ENCODE measurements at places on chromosomes 5 and 9.

GRCh38 chr5:41157272-41157894 lies 55.9 kb downstream of the C6 start:
- no peak for DNase-seq

- no peak for DNase-seq
Observed at GRCh38 chr5:88813244-88813643, 69.7 kb downstream of the MEF2C start.

- DNase-seq, result no peak
Observed at GRCh38 chr9:5614192-5614591, 14.7 kb upstream of the RIC1 start.

DNA sequence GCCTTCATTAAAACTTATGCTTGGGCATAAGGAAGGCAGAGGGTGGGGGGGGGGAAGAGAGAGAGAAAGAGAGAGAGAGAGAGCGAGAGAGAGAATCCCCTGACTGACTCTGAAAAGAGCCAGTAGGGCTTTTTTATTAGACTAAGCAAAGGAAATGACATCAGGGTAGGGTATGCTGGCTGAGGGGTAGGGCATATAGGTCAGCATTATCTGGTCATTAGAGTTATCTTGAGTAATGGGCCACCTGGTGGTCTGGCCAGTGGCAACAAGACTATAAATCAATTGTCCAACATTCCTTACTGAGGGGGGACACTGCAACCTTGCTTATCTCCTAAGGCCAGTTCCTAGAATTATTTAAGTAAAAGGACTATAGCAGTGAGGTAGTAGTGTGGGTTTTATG lies 67.2 kb downstream of the TSSK1B start:
- no peak for DNase-seq

GRCh38 chr5:44885903-44886302 lies 77.2 kb downstream of the MRPS30 start:
- no peak for DNase-seq

DNA sequence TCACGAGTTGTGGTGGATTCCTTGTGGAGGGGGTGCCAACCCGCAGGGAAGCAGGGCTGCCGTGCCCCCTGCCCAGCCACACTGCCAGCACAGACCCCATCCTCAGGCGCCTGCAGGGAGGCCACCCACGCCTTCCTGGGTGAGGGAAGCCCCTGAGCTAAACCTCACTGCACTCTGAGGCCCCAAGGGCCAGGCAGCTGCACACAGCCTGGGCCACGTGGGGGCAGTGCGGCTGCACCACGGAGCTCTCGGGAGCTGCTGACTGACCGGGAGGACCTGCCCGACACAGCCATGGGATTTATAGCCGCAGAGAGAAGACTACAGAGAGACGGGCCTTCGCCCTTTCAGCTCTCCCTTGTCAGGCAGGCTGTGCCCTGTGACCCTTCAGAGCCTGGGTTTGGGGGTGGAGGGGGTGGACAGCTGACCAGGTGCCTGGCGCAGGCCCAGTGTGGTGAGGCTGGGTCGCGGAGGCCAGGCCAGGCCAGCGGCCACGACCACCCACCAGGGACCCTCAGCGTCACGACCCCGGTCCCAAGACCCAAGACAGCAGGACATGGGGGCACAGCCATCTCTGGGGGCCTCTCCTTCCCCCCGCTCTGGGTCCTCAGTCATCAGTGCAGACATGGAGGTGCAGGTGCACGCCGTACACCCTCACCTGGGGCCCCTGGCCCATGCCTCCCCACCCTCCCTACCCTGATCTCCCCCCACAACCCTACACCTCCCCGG lies 4.3 kb upstream of the AHRR start:
- no peak for DNase-seq

DNA sequence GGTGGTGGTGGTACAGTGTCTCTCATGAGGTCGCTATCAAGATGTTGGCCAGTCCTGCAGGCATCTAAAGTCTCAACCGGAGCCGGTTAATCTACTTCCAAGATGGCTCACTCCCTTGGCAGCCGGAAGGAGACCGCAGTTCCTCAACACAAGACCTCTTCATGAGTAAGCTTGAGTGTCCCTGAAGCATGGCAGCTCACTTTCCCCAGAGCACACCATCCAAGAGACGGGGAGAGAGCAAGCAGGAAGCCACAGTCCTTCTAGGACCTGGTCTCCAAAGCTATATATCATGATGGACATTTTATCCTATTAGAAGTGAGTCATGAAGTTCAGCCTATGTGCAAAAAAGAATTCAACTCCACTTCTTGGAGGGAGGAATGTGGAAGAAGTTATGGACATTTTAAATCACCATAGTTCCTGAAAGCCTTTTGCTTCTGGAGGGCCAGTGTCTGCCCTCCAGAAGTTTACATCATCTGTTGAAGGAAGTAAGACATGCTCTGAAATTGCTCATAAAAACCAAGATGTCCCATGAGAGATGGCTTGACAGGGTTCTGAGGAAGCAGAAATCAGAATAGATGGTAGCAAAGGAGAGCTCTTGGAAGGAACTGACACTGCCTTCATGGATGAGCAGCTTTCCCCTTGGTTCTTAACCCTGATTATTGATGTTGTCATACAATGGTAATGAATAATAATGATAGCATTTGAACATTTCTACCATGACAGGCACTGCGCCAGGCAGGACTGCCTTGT lies 21.3 kb downstream of the GALNT10 start:
- DNase-seq, result no peak

GRCh38 chr5:179113945-179114641 lies 53.9 kb downstream of the ZNF354C start:
- no peak for DNase-seq

DNA sequence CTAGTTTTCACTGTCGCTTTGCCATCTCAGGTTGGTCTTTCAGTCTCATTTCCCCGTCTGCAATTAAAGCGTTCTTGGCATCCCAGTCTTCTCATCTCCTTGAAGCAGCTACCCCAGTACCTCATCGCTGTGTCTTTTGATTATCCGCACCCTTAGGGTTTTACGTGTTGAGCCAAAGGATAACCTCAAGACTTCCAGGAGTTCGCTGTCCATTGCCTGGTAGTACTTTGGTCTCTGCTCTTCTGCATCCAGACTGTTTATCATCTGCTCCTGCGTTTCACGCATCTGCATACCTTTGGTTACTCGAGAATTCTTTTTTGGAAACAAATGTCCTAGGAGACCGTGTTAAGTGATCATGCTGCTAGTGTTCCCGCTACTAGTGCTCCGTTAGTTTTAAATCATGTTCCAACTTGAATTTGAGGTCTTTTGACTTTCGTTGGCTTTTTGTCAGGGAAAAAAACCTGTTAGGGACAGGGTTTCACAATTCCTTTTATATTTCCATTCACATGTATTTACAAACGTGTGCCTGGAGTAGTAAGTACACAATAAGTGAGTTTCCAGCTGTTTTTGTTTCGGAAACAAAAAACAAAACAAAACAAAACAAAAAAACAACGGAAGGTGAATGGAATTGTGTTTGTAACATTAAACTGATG lies 888 bp downstream of the RABGAP1 start:
- DNase-seq, result no peak

GRCh38 chr5:82673057-82673809 lies 395.1 kb upstream of the RPS23 start:
- no peak for DNase-seq

DNA sequence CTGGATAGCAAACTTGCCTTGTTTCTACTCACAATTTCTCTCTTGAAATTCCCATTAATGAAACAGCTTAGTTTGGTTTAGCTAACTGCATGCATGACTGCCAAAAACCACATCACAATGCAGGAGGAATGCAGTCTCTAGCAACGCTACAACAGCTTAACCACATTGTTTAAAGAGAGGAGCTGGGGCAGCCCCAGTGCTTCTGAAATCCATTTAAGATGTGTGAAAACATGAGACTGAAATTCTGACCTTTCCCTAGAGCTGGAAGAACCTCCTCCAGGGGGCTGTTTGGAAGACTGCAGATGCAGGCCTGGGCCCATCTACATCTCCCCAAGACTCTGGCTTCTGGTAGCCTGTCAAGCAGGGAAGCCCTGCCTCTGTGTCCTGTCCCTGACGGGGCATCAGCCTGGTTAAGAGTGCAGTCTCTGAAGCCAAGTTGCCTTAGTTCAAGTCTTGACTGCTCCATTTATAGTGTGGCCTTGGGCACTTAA lies 157.1 kb downstream of the ZNF462 start:
- no peak for DNase-seq

DNA sequence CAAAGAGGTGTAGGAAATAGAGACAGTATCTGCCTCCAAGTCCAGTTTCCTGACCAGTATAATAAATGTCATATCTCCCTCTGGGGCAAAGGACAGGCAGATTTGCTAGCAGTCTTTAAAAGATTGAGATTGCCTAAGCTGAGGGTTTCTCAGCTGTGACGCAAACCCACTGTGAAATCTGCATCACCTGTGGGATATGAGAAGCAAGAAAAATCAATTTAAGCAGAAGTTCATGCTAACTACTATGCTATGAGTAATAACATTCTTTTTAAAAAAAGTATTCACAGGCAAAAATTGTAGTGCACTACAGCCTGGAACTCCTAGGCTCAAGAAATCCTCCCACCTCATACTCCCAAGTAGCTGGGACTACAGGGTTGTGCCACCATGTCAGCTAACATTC lies 168.1 kb upstream of the POC5 start:
- no peak for DNase-seq

DNA sequence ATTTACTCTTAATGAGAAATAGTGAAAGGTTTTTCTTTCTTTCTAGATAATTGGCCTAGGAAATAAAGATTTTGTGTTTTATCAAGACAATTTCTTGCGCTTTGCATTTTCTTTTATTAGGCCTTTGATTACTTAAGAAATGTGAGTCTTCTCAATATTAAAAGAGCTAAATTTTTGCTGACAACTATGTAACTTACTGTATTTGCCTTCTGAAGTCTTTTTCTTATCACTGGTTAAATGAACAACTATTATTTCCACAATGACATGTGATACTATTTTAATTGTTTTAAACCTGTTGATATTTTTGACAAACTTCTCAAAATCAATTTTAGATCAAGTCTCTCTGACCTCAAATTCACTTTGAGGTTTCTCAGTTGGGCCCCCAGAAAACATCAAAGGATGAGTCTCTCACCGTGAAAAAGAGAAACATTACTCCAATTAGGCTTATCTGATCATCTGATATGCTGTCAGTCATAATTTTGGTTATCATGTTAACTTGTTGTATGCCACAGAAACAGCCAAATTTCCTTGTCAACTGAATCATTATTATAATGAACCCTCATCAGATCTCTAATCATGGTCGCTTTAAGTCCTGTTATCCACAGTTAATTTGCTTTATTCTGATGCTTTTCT lies 48.8 kb downstream of the RAPGEF1 start:
- DNase-seq, result no peak

DNA sequence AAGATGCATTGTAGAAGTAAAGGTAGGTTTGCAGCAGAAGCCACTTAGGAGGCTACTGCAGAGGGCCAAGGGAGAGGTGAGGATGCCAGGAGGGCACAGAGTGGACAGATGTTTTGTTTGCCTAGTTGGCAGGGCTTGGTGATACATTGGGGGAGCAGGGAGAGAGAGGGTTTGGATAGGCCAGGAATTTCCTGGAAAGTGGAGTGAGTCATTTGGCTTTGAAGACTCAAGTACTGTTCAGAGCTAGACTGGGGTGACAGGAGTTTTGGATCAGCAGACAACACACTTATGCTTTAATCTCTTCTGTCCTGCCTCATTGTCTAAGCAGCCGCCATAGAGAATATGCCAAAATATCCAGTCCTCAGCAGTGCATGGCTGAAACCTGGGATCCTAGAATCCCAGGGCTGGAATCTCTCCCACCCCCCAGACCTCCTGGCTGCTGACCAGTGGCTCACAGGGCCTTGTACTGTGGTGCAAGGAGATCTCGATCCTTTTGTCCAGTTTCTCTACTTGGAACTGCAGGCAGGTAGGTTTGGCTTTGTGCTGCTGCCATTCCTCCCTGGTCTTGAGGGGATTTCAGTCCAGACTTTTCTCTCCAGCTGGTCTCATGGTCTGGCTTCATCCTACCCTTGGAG lies 11.0 kb downstream of the TMEM268 start:
- no peak for DNase-seq

DNA sequence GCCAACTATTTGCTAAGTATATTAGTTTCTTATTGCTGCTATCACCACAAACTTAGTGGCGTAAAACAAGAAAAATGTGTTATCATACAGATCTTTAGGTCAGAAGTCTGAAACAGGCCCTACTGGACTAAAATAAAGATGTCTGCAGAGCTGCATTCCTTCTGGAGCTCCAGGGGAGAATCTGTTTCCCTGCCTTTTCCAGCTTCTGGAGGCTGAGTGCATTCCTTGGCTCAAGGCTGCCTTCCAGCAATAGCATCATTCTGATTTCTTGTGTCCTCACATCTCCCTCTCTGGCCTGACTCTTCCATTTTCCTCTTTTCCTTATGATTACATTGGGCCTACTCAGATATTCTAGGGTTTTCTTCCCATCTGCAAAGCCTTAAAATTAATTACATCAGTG lies 15.9 kb downstream of the MAN2A1 start:
- DNase-seq, result no peak

DNA sequence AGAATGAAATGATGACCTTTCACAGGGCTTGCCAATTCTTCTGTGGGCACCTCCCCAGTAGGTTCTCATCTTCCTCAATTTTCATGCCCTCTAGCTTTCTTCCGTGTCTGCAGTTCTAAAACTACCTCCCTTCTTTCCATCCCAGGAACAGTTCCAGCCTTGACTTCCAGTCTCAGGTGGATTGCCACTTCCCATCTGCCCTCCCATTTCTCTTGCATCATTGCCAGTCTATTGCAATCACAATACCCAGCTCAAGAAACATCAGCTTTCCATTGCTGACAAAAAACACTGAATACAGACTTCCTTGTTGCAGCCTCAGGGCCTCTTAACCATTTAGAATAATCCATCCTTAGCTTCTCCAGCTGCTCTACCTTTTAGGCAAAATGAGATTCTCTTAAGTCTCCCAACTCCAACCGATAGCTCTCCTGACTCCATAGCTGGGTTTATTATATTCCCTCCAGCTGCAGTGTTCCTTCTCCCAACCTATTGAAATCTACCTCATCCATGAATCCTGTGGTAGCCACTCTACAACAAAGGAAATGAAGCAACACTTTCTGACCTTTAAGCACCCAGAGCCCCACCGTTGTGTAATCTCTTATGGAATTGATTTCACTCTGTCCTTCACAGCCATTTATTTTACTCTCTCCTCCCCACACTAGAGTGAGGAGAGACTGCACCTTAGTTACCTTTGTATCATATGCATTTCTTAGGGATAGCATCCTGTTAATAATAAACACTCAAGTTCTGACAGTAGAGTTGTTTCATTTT lies 75.6 kb upstream of the PCA3 start:
- DNase-seq, result no peak

DNA sequence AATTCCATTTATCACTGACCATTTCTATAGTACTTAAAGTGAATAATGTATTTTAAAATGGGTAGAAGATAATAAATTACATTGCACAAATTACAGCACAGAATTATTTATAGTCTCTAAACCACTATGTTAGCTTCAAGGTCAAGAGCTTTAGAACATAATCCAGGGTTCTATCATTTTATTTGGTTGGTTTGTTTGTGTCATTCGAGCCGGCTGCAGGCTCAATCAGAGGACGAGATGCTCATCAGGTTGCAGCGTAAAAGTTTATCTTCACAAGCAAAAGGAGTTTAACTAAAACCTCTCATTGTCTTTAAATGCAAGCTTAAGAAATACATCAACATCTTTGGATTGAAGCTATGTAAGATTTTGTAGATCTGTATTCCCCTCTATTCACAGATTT lies 523.8 kb downstream of the EFNA5 start:
- DNase-seq, result no peak

- DNase-seq, result peak; percentile 84
Observed at GRCh38 chr5:1294835-1295649, at the start of gene TERT. TERT (minus strand) TSS chr5:1295068; CDS start chr5:1294989, 79 bp downstream.

- DNase-seq, result no peak
Observed at GRCh38 chr9:36093384-36093783, 43.1 kb upstream of the GLIPR2 start.

Measured in activated CD4-positive, alpha-beta T cell treated with anti-CD3 and anti-CD28 coated beads, Interleukin-2, amount 50 U/mL, for 4 hours (primary cell).